CD8-positive, alpha-beta memory T cell (primary cell): ENCODE measurements at places on chromosomes 6 and 20.

- DNase-seq, result no peak
Observed at GRCh38 chr20:10328897-10329255, 105.1 kb downstream of the MKKS start.

DNA sequence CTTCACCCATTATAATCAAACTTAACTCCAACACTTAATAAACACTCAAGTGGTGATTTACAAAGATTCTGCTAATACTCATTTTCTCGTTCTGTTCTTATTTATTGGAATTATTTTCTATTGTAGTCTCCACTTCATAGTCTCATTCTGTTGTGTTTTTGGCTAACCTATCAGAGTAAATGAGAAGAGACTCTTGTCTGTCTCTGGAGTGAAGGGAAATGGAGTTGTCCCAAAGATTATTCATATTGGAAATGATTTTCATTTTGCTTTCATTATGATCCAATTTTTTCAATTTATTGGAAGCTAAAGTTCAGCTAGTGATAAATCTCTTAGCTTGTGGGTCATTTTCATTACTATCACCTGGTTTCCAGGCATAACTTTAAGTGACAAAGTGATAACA lies 454.9 kb upstream of the JAG1 start:
- DNase-seq, result no peak

DNA sequence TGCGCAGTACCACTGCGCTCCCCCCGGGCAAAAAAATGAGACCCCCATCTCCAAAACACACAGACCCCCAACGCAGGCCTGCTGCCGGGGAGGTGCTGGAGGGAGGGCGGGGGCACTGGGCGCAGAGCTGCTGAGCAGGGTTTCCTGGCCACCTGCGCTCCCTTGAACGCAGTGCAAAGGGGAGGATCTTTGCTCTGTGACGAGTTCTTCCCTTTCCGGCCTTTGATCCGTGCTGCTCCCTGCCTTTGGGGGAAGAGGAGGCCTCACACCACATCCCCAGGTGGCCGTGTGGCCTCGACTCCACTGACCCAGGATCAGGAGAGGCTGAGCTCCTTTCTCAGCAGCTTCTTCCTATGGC lies 8.9 kb upstream of the COL20A1 start:
- DNase-seq, result no peak

DNA sequence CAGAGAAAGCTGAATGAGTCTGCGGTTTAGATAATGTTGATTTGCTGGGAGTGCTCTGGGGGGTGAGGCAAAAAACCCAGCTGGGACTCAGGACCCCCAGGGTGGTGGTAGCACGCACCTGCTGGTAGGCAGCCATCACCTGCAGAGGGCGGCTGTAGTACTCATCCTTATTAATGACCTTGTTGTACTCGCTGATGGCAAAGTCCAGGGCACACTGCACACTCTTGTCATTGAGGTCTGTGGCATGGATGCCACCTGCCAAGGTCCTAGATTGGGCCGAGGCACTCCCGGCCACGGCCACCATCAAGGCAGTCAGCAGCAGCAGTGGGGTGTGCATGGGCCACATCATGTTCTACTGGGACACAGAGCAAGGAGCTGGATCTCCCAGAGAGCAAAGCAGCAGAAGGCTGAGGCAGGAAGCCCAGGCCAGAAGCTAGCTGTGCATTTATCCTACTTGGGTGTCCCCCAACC lies at the start of gene CST5:
Gene CST5, minus strand, starts transcription at position 421 of the 471 bp plus-strand sequence. Its CDS starts 72 bp downstream, at position 349.
- no peak for DNase-seq
